Type B pancreatic cell (in vitro differentiated cells): ENCODE measurements at places on chromosomes 6 and 20. TPM values are rescaled to one million over a fixed set of nuclear protein-coding genes. Genes with fewer than 3 reads are reported as not detected.

DNA sequence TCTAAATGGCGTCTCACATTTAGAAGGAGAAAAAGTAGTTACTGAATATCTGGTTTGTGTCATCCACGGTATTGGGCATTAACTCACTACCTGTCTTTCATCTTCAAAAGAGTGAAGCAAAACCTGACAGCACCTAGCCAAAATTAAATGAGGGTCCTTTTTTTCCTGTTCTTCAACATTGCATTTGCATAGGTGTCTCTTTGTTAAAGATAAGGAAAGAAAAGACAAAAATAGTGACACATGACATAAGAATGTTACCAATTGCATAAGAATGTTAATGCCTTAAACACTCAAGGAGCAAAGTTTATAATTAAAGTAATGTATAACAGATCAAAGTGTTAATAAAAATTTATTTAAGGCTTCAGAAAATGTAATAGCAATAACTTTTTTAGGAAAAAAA is 61.4 kb upstream of the MANEA start:
- H3K36me3 ChIP-seq: no peaks in the 10 kb centered on the region
- DNase-seq: no peak
- H3K27ac ChIP-seq: no peak overlapping the region
- no peaks in the 10 kb centered on the region for H3K4me1 ChIP-seq
- H3K27me3 ChIP-seq: no peaks in the 10 kb centered on the region

Gene TUBB1
- total RNA-seq: 0.46 and 0.52 TPM in 2 replicates

GRCh38 chr6:16372029-16372776 is 133.8 kb downstream of the GMPR start:
- no peak for DNase-seq
- H3K4me1 ChIP-seq: peaks cover 37% of the 10 kb centered on the region
- no peaks in the 10 kb centered on the region for H3K27me3 ChIP-seq

- H3K4me3 ChIP-seq: peak overlapping the region; percentile 91
- peaks cover 64% of the 10 kb centered on the region for H3K27me3 ChIP-seq
- peaks cover 56% of the 10 kb centered on the region for H3K36me3 ChIP-seq
- DNase-seq: no peak
- peak overlapping the region; percentile 97 for H3K27ac ChIP-seq
Observed at GRCh38 chr6:10402648-10403311, 12.1 kb downstream of the TFAP2A start.

DNA sequence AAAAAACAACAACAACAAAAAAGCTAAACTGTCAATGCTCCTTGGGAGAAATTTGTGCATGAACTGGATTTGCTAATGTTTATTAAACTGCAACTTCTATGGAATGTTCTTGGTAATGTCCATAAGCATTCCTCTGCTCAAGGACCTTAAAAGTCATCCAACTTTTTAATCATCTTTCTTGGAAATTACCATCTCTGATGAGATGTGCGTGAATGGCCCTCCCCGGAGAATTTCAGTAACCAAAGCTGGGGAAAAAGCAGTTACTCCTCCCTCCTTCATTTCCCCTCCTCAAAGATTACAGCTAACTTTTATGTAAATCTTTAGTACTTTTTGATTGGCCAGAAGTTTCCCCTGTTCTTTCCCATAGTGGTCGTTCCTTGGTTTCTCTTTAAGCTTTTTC is 5.2 kb downstream of the TBCC start:
- no peak for DNase-seq
- peaks cover 8% of the 10 kb centered on the region for H3K27me3 ChIP-seq
- peaks cover 4% of the 10 kb centered on the region for H3K36me3 ChIP-seq
- no peak overlapping the region for H3K4me3 ChIP-seq
- peaks cover 17% of the 10 kb centered on the region for H3K4me1 ChIP-seq
- H3K27ac ChIP-seq: peak overlapping the region; percentile 48

Gene HCK
- total RNA-seq: not detected in 2 replicates

DNA sequence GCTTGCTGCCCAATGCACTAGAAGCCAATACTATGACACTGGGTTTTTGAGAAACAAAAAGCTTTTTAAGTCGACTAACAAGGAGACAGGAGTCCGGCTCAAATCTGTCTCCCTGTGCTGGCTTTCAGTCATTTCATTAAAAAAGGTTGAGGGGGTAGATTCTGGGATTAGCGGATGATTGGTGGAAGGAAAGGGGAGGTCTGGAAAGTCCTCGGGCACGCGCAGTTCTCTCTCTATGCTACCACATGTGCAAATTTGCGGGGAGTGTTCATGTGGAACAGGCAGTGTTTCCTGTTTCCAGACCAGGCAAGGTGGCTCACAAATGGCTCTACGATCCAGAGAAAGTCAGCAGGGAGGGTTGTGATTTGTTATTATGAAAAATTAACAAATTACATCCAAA is 89.1 kb upstream of the TOX2 start:
- H3K36me3 ChIP-seq: no peaks in the 10 kb centered on the region
- no peak for DNase-seq
- H3K4me3 ChIP-seq: no peak overlapping the region
- peaks cover 47% of the 10 kb centered on the region for H3K27me3 ChIP-seq

DNA sequence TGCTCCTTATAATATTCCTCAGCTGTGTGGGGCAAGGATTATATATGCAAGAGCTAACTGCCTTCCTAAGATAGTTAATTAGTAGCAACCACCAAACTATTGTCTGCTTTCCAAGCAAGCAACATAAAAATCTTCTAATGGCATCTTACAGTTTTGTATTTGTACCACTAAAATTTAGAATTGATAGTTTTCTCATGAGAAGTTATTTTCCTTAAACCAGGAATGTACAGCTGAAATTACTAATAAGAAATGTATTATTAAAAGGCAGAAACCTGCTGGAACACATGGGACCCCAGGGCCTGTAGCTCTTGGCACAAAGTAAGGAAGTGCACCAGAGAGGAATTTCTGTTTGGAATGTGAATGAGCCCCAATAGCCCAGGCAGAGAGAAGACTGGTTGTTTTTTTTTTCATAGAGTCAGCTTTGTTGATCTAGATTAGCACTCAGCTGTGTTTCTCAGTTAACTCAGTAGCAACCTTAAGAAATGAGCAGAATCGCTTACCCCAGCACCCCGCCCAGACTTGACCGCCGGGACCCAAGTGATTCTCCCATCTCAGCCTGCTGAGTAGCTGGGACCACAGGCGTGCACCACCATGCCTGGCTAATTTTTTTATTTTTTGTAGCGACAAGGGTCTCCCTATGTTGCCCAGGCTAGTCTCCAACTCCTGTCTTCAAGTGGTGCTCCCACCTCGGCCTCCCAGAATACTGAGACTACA is 2.6 kb downstream of the MGME1 start:
- H3K27me3 ChIP-seq: no peaks in the 10 kb centered on the region
- peak overlapping the region; percentile 99 for H3K27ac ChIP-seq
- H3K4me1 ChIP-seq: peaks cover 35% of the 10 kb centered on the region
- peaks cover 25% of the 10 kb centered on the region for H3K36me3 ChIP-seq
